ENCODE measurements at places on chromosomes 12 and 14. TPM values are rescaled to one million over a fixed set of nuclear protein-coding genes. Genes with fewer than 3 reads are reported as not detected.

C12orf50 gene
- total RNA-seq: not detected

SLC17A8 gene
- not detected for total RNA-seq

SOX5 gene
- 6.1 TPM for total RNA-seq

EXOC3L4 gene
- 1.6 TPM for total RNA-seq

CARMIL3 gene
- under 0.01 TPM for total RNA-seq

SELPLG gene
- total RNA-seq: 0.85 TPM

APOF gene
- total RNA-seq: not detected

UNC79 gene
- total RNA-seq: 0.18 TPM

SIX4 gene
- total RNA-seq: 7.8 TPM

KRT73 gene
- not detected for total RNA-seq

OR4K1 gene
- not detected for total RNA-seq

TSPAN11 gene
- 0.18 TPM for total RNA-seq

MYO1A gene
- not detected for total RNA-seq

WSCD2 gene
- total RNA-seq: not detected

PXMP2 gene
- 16.8 TPM for total RNA-seq

NKX2-1 gene
- total RNA-seq: not detected

ARHGEF40 gene
- total RNA-seq: 16.4 TPM

NPFF gene
- total RNA-seq: not detected

MIPOL1 gene
- 8.0 TPM for total RNA-seq

SERPINA9 gene
- not detected for total RNA-seq

ZDHHC22 gene
- not detected for total RNA-seq

TMCC3 gene
- total RNA-seq: 0.71 TPM

NFATC4 gene
- total RNA-seq: 48.2 TPM

MLEC gene
- total RNA-seq: 153 TPM

PLEKHH1 gene
- total RNA-seq: 0.14 TPM

CTSG gene
- not detected for total RNA-seq

TAMALIN gene
- total RNA-seq: 6.5 TPM

NELL2 gene
- total RNA-seq: not detected

ACSM4 gene
- total RNA-seq: not detected

GNG2 gene
- total RNA-seq: 16.8 TPM

PRR4 gene
- 0.37 TPM for total RNA-seq

DPPA3 gene
- not detected for total RNA-seq

CABP1 gene
- total RNA-seq: 2.1 TPM

HRK gene
- total RNA-seq: not detected

KLRG1 gene
- total RNA-seq: 0.65 TPM

HOTAIR gene
- total RNA-seq: 0.09 TPM

MAP1LC3B2 gene
- 0.28 TPM for total RNA-seq

OASL gene
- 0.57 TPM for total RNA-seq

SFSWAP gene
- 18.8 TPM for total RNA-seq

GNB3 gene
- 0.92 TPM for total RNA-seq

CELA1 gene
- total RNA-seq: not detected

MAPK1IP1L gene
- total RNA-seq: 9.7 TPM

REM2 gene
- 0.14 TPM for total RNA-seq

TAS2R42 gene
- not detected for total RNA-seq

PCED1B gene
- total RNA-seq: 1.3 TPM

CCDC184 gene
- 0.43 TPM for total RNA-seq

NXPH4 gene
- 0.65 TPM for total RNA-seq

ESPL1 gene
- 0.46 TPM for total RNA-seq

AMDHD1 gene
- 0.14 TPM for total RNA-seq

EFS gene
- 3.1 TPM for total RNA-seq

OTOGL gene
- total RNA-seq: 0.14 TPM

SMIM41 gene
- total RNA-seq: 9.8 TPM

All from smooth muscle cell of bladder (primary cell).